Tibial artery (tissue), 4 donors: ENCODE measurements at places on chromosomes 3 and 15.

- no peak overlapping the region for H3K27ac ChIP-seq
- H3K36me3 ChIP-seq: no peaks in the 10 kb centered on the region
- no peak for DNase-seq
- no peaks in the 10 kb centered on the region for H3K4me1 ChIP-seq
- no peaks in the 10 kb centered on the region for H3K27me3 ChIP-seq
Observed at GRCh38 chr15:93278006-93278405, 189.0 kb upstream of the RGMA start.

GRCh38 chr3:116630494-116630893 is 79.1 kb upstream of the TUSC7 start:
- no peaks in the 10 kb centered on the region for H3K4me1 ChIP-seq
- DNase-seq: no peak
- no peak overlapping the region for H3K27ac ChIP-seq
- H3K4me3 ChIP-seq: no peak overlapping the region
- H3K36me3 ChIP-seq: no peaks in the 10 kb centered on the region
- no peaks in the 10 kb centered on the region for H3K27me3 ChIP-seq

DNA sequence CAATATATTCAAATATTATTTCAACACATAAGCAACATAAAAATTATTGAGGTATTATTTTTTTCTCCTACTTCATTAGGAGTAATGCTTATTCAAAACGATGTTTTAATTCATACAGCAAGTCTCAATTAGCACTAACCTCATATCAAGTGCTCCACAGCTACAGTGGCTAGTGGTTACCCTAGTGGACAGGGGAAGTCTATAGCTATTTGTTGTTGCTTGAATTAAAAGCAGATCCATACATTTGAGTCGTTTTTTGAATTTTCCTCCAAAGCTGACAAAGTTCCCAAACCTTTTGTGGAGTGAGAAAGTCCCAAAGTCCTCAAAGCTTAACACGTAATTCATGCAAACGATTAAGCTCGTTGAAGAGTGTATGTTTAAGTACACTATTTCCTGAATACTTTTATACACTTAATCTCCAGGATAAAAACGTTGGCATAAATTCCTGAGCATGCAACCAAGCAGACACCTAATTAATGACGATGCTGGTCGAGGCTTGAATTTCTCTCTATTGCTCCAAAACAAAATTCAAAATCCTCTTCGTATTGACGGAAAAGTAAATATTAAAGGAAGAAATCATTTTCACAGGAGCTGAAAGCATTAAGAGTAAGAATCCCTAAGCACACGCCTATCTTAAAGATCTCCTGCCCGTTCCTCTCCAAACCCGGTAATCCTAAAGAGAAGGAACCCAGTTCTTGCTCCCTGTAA is 985 bp downstream of the VPS13C start:
- H3K36me3 ChIP-seq: no peaks in the 10 kb centered on the region
- peak overlapping the region; percentile 91 for H3K27ac ChIP-seq
- H3K27me3 ChIP-seq: no peaks in the 10 kb centered on the region

DNA sequence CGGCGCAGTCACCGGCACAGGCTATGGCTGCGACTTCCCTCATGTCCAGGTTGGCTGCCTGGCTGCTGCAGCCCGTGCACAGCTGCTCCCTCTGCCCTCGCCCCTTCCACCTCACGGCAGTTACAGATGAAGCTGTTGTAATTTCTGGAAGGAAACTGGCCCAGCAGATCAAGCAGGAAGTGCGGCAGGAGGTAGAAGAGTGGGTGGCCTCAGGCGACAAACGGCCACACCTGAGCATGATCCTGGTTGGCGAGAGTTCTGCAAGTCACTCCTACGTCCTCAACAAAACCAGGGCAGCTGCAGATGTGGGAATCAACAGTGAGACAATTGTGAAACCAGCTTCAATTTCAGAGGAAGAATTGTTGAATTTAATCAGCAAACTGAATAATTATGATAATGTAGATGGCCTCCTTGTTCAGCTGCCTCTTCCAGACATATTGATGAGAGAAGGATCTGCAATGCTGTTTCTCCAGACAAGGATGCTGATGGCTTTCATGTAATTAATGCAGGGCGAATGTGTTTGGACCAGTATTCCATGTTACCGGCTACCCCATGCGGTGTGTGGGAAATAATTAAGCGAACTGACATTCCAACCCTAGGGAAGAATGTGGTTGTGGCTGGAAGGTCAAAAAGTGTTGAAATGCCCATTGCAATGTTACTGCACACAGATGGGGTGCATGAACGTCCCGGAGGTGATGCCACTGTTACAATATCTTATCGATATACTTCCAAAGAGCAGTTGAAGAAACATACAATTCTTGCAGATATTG is 13.2 kb upstream of the GNB4 start:
- no peak for DNase-seq
- H3K4me1 ChIP-seq: no peaks in the 10 kb centered on the region
- no peaks in the 10 kb centered on the region for H3K27me3 ChIP-seq
- H3K4me3 ChIP-seq: no peak overlapping the region

- no peaks in the 10 kb centered on the region for H3K4me1 ChIP-seq
- no peaks in the 10 kb centered on the region for H3K27me3 ChIP-seq
- no peak for DNase-seq
- no peak overlapping the region for H3K27ac ChIP-seq
- H3K36me3 ChIP-seq: no peaks in the 10 kb centered on the region
Observed at GRCh38 chr3:31105438-31106077, 211.1 kb upstream of the GADL1 start.

DNA sequence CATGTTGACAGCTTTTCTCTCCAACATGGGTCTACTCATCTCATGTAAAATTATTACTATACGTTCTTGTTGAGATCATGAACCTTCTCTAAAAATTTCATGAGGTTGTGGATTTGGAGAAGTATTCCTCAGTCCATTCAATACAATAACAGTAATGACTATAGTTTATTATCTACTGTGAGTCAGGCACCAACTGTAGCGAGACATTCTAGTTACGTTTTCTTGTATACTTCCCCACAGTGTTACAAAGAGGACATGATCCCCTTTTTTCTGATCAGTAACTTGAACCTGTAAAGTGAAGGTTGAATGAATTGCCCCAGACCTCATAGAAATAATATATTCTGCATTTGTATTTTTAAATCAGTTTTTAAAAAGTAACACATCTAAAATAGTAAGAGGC is 76.4 kb downstream of the AKAP13 start:
- H3K4me1 ChIP-seq: no peaks in the 10 kb centered on the region
- no peak overlapping the region for H3K4me3 ChIP-seq
- DNase-seq: no peak
- no peak overlapping the region for H3K27ac ChIP-seq
- H3K27me3 ChIP-seq: no peaks in the 10 kb centered on the region

- peak overlapping the region; percentile 73 for H3K27ac ChIP-seq
- peak overlapping the region; percentile 91 for H3K4me3 ChIP-seq
- H3K36me3 ChIP-seq: peaks cover 9% of the 10 kb centered on the region
- no peaks in the 10 kb centered on the region for H3K27me3 ChIP-seq
Observed at GRCh38 chr3:180990505-180990904, 969 bp upstream of the DNAJC19 start.

DNA sequence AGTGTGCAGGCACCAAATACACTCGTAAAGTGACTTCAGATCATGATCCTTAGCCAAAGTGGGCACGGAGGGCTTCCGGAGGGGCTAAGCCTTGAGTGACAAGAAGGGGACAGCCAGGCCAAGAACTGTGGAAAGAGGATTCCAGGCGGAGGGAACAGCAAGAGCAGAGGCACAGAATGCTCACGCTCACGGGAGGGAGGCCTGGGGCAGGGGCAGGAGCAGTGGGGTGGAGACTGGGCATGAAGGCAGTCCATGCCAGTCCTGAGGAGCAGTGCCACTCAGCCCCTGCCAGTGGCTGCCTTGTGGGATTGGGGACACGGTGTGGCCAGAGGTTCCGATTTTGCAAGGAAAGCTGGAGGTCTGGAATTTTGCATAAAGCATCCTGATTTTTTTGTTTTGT is 36.0 kb downstream of the DNAJB8 start:
- DNase-seq: no peak
- peaks cover 89% of the 10 kb centered on the region for H3K27me3 ChIP-seq
- H3K36me3 ChIP-seq: no peaks in the 10 kb centered on the region
- H3K4me3 ChIP-seq: no peak overlapping the region

DNA sequence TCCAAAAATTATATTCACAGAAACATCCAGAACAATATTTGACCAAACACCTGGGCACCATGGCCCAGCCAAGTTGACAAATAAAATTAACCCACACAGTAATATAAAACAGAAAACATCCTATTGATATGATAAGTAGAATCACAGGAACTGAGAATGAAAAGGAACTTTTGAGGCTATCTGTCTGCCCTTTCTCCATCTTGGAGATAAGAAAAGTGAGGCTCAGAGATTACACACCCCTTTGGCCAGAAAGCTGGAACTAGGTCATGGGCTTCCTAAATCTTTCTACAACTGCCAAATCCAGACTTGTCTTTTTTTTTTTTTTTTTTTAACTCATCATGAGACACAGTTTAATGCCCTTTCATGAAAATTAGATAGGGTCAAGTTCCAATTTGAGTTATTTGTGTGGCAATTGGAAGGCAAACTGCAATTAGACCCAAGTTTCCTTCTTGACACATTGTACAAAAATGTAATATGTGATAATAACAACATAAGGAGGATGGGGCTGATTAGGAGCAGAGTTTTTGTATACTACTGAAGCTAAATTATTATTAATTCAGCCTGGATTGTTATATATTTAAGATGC is 137.2 kb downstream of the RPL22L1 start:
- H3K27ac ChIP-seq: no peak overlapping the region
- H3K4me1 ChIP-seq: no peaks in the 10 kb centered on the region
- H3K4me3 ChIP-seq: no peak overlapping the region
- no peaks in the 10 kb centered on the region for H3K36me3 ChIP-seq
- no peak for DNase-seq

DNA sequence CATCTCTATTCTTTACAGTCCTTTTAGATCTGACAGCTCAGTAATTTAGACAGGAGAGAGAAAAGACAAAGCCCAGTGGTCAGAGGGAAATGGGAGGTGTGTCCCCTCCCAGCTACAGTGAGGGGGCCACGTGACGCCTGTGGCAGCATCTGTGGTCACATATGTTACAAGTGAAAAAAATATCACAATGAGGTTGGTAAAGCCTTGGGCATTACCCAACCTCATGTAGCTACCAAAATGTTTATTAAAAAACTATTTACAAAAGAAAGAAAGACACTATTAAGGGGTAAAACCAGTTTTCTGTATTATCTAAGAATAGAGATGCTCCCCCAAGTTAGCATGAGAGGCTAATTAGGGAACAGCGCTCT is 42.9 kb upstream of the PLCL2 start:
- no peaks in the 10 kb centered on the region for H3K27me3 ChIP-seq
- H3K27ac ChIP-seq: no peak overlapping the region
- no peaks in the 10 kb centered on the region for H3K36me3 ChIP-seq
- H3K4me1 ChIP-seq: no peaks in the 10 kb centered on the region
- no peak overlapping the region for H3K4me3 ChIP-seq

DNA sequence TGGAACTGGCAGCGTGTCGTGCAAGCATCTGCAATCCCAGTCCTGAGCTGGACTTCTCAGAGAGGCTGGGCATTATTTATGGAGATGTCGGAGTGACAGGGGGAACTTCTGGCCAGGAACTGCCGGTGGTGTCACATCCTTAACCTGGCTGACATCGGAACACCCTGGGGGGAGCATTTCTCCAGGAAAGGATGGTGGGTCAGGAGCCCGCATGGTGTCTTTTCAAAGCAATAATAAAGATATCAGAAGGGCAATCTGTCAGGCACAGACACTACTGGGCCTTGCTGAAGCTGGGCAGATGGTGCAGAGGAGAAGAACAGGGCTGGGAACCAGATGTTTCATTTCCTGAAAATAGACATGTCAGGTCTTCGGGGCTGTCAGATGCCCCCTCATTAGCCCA is 133.5 kb downstream of the WNT7A start:
- no peak for DNase-seq
- no peaks in the 10 kb centered on the region for H3K36me3 ChIP-seq
- no peaks in the 10 kb centered on the region for H3K4me1 ChIP-seq
- H3K27me3 ChIP-seq: peaks cover 15% of the 10 kb centered on the region

DNA sequence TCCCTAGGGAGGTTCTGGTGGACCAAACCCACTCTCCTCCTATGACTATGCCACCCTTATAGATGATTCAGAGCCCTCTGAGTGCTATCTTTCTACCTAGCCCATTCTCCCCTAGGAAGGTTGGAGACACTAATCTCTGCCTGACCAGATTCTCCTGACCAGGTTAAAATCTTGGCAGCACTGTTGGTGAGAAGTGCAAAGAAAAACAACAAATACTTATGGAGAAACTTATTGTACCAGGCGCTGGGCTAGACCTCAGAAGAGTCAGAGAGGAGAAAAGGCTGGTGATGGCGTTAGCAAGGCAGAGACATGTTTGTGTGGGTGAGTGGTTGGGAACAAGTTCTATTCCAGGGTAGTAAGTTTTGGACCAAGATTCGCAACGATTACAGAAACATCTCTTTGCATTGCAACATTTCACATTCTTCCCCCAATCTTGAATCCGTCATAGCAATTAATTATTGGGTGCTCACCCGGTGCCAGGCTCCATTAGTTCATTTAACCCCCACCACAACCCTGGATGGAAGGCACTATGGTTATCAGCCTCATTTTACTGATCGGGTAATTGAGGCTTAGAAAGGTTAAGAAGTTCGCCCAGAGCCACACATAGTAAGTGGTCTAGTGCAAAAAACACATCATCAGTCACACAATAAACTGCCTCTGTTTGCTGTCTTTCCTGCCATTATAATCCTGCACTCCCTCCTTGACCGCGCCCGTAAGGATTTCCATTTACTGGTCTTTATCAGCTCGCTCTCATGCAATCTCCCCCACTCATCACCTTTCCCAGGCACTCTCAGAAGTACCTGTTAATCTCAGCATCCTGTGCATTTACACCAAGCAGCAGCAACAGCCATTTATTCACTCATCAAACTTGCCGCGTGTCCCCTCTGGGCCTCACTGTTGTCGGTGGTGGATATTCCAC is 655 bp upstream of the TSPAN3 start:
- peak overlapping the region; percentile 87 for H3K4me3 ChIP-seq
- no peaks in the 10 kb centered on the region for H3K36me3 ChIP-seq
- peak overlapping the region; percentile 86 for H3K27ac ChIP-seq
- no peak for DNase-seq
- no peaks in the 10 kb centered on the region for H3K27me3 ChIP-seq

- H3K27ac ChIP-seq: no peak overlapping the region
- H3K4me1 ChIP-seq: no peaks in the 10 kb centered on the region
- H3K4me3 ChIP-seq: peak overlapping the region; percentile 25
- no peaks in the 10 kb centered on the region for H3K27me3 ChIP-seq
- DNase-seq: no peak
Observed at GRCh38 chr3:156680243-156680914, 6.0 kb downstream of the TIPARP start.

GRCh38 chr15:26635105-26635504 is 137.8 kb downstream of the GABRB3 start:
- no peak overlapping the region for H3K27ac ChIP-seq
- no peaks in the 10 kb centered on the region for H3K4me1 ChIP-seq
- DNase-seq: no peak
- no peaks in the 10 kb centered on the region for H3K27me3 ChIP-seq
- no peak overlapping the region for H3K4me3 ChIP-seq

DNA sequence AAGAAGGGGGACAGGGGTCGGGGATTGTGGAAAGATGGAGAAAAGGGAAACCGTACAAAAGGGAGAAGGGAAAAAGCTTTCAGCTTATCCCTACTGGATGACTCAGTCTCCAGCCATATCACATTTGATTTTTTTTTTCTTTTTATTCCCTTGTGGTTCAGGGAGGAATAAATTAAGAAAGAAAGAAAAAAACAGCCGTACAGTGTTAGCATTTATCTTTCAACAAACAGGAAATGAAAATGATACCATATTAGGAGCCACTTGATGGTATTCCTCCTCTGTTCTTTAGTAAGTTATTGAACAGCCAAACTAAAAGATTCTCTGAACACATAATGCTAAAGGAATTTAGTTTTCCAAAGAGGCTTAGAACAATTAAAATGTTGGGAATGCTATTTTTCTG is 594.4 kb downstream of the FOXP1 start:
- H3K27ac ChIP-seq: peak overlapping the region; percentile 69
- H3K27me3 ChIP-seq: no peaks in the 10 kb centered on the region
- no peak overlapping the region for H3K4me3 ChIP-seq
- H3K36me3 ChIP-seq: peaks cover 4% of the 10 kb centered on the region
- DNase-seq: no peak
- peaks cover 46% of the 10 kb centered on the region for H3K4me1 ChIP-seq
